ENCODE measurements at places on chromosomes 11 and 22. TPM values are rescaled to one million over a fixed set of nuclear protein-coding genes. Genes with fewer than 3 reads are reported as not detected.

B4GALNT4 gene
- total RNA-seq, result 50.0 TPM

CDON gene
- 12.1 TPM for total RNA-seq

TTC36 gene
- total RNA-seq, result 1.2 TPM

SLC25A45 gene
- total RNA-seq, result 0.65 TPM

MUC5AC gene
- not detected for total RNA-seq

PAX6 gene
- total RNA-seq, result not detected

LRRC56 gene
- total RNA-seq, result 2.6 TPM

SSTR3 gene
- total RNA-seq, result under 0.01 TPM

KRTAP5-11 gene
- total RNA-seq, result not detected

PLAAT5 gene
- total RNA-seq, result not detected

DDX25 gene
- total RNA-seq, result not detected

TNNT3 gene
- 12.1 TPM for total RNA-seq

LRRC74B gene
- total RNA-seq, result not detected

SULT4A1 gene
- not detected for total RNA-seq

MS4A6E gene
- total RNA-seq, result not detected

CCDC87 gene
- total RNA-seq, result not detected

ATP5MG gene
- total RNA-seq, result 54.7 TPM

BARX2 gene
- total RNA-seq, result not detected

RBMXL2 gene
- total RNA-seq, result not detected

UBE2L6 gene
- 41.2 TPM for total RNA-seq

CHST1 gene
- 4.9 TPM for total RNA-seq

ACAT1 gene
- total RNA-seq, result 181 TPM

APOL2 gene
- total RNA-seq, result 23.7 TPM

TRIM3 gene
- total RNA-seq, result 12.8 TPM

MS4A12 gene
- total RNA-seq, result not detected

C1QTNF5 gene
- 11.9 TPM for total RNA-seq

OR5A2 gene
- not detected for total RNA-seq

TEAD1 gene
- 117 TPM for total RNA-seq

SHISA8 gene
- total RNA-seq, result not detected

VWCE gene
- total RNA-seq, result 2.6 TPM

MS4A14 gene
- total RNA-seq, result not detected

VSIG2 gene
- total RNA-seq, result 1.3 TPM

SLC22A8 gene
- total RNA-seq, result not detected

TSPAN18 gene
- total RNA-seq, result 0.88 TPM

MMP8 gene
- total RNA-seq, result under 0.01 TPM

KIRREL3 gene
- not detected for total RNA-seq

OR2AG2 gene
- not detected for total RNA-seq

RAB3IL1 gene
- 0.26 TPM for total RNA-seq

TSPAN32 gene
- not detected for total RNA-seq

MYBPC3 gene
- total RNA-seq, result not detected

OR2AG1 gene
- not detected for total RNA-seq

PHOX2A gene
- total RNA-seq, result not detected

TRPM5 gene
- not detected for total RNA-seq

OR6X1 gene
- total RNA-seq, result not detected

UPK2 gene
- not detected for total RNA-seq

LYVE1 gene
- total RNA-seq, result 2.3 TPM

NECTIN1 gene
- 9.7 TPM for total RNA-seq

TP53I11 gene
- total RNA-seq, result 58.2 TPM

C1QTNF4 gene
- total RNA-seq, result 6.3 TPM

BSX gene
- not detected for total RNA-seq

KCNJ11 gene
- total RNA-seq, result not detected

OR9Q2 gene
- not detected for total RNA-seq

USP28 gene
- 20.6 TPM for total RNA-seq

MS4A3 gene
- not detected for total RNA-seq

SUSD2 gene
- 8.9 TPM for total RNA-seq

OR2AT4 gene
- not detected for total RNA-seq

STK33 gene
- 2.8 TPM for total RNA-seq

All from epithelial cell of alveolus of lung (primary cell).